ENCODE measurements at places on chromosomes 7 and 10. TPM values are rescaled to one million over a fixed set of nuclear protein-coding genes. Genes with fewer than 3 reads are reported as not detected.

SUN3 gene
- total RNA-seq: 0.64 TPM

TAS2R39 gene
- total RNA-seq: not detected

DNA sequence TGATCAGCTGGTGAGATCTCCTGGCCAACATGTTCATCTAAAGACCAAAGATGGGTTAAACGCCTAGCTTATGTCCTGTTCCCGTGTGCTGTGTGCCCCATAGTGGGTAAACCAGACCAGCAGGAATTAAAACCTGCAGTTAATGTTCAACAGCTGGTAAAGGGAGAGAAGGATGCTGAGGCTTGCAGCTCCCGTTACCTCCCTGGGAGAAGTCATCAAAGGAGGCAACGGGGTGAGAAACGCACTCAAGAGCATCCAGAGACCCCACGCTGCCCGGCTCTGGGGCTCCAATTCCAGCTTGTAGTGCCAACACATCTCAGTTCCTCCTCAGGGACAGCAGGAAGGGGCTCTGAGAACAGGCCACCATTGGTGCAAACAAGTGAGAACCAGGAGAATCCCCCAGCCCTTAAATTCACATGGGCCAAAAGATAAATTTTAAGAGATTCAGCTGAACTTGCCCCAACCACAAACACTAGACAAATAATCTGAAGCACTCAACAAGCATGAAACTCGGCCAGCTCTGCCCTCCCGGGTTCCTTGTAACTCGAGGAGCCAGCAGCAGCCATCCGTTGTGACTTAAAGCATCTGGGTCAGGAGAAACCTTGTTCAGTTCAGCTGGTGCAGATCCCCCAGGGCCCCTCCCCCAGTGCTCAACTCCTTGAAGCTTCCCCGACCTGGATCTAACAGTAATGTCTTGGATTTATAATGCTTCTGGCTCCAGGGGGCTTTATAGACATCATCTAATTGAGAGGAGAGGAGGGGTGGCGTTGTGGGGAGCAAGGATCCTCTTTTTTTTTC lies 29.4 kb downstream of the FAM241B start:
- DNase-seq: no peak

- no peak for DNase-seq
Measured at GRCh38 chr10:36221101-36221500, 579.0 kb upstream of the FZD8 start.

- DNase-seq: no peak
Measured at GRCh38 chr7:11228515-11228914, 254.8 kb downstream of the PHF14 start.

DNA sequence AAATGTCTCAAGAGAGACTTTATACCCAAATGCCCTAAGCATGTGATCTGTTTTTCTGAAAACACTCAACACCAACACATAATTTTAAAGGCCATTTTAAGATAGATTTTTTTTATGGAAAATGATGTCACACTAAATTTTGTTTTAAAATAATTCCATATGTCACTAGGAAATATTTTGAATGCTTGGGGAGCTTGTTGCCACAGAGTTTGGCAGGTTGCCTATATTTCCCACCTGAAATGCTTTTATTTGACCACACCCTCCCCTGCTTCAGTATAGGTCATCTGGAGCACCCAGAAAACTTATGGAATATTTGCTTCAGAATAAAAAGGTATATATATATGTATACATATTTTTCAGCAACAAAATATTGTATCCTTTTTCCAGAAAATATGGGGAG lies 180.0 kb upstream of the ANK3 start:
- no peak for DNase-seq

GRCh38 chr7:574661-575395 lies 55.2 kb upstream of the PDGFA start:
- no peak for DNase-seq

Measured in activated CD4-positive, alpha-beta T cell treated with anti-CD3 and anti-CD28 coated beads, Interleukin-2, amount 10 ng/mL, durations not matched to agents 7 days and 5 days (primary cell).